ENCODE measurements at places on chromosomes 4 and X. TPM values are rescaled to one million over a fixed set of nuclear protein-coding genes. Genes with fewer than 3 reads are reported as not detected.

Gene BMP2K
- total RNA-seq = 33.3 TPM

Gene TCEAL2
- total RNA-seq = 1.8 TPM

Gene NEK1
- 15.1 TPM for total RNA-seq

Gene CLCN4
- total RNA-seq = 7.2 TPM

DNA sequence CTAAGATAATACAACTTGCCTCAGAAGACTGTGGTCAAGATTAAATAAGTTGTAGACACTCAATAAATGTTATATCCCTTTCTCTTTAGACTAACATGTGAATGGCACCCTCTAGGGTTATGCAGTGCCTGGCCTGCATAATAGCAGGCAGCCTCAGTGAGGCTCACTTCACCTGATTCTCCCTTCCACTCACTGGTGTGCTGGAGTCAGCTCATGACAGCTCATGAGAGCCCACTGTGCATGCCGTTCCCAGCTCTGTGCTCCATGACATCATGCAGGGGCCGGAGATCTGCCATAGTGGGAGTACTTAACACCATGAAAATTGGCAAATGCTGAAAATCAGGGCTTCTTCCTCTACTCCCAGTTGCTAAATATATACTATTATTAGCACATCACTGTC is 64.5 kb downstream of the TEC start:
- H3K4me1 ChIP-seq = no peaks in the 10 kb centered on the region
- no peaks in the 10 kb centered on the region for H3K36me3 ChIP-seq
- H3K27ac ChIP-seq = no peak overlapping the region

DNA sequence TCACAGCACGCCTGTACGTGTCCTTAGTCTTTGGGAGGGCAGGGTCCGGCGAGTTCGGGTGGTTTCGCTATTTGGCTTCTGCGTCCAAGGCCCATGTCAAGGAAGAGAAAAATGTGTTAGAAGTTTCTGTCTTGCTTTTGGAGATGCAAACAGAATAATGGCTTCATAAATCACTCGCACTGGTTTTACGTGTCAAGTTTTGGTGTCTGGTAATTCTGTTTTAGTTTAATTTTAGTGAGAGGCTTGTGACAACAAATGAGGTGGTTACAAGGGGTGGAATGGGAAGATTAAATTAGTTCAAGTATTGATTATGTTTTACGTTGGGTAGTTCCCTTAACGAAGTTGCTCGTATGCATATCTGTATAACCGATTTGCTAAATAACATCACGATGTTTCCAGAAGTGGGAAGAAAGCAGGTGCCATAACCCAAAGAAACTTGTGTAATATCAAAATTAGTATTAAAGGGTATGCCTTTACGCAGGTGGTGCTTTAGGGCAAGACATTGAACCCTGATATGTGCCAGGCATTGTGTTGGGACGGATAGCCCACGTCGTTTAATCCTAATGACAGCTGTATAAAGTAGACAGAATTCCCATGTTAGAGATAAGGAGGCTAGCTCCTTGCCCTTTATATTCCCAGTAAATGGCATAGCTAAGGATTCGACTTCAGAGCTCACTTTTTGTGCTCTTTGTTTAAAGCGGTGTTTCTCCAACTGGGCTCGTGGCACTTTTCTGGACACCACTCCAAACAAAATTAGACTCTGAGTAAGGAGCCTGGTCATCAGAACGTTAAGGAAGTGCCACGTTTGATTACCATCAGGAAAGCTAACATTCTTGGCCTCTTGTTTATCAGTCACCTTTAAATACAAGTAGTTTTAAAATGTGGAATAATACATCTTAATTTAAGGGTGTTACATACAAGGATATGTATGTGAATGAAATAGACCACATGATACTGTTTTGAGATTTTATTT is 843 bp downstream of the RPL34 start:
- H3K36me3 ChIP-seq = peaks cover 41% of the 10 kb centered on the region
- H3K27me3 ChIP-seq = no peaks in the 10 kb centered on the region
- H3K27ac ChIP-seq = peak overlapping the region; percentile 88
- DNase-seq = peak; percentile 33

DNA sequence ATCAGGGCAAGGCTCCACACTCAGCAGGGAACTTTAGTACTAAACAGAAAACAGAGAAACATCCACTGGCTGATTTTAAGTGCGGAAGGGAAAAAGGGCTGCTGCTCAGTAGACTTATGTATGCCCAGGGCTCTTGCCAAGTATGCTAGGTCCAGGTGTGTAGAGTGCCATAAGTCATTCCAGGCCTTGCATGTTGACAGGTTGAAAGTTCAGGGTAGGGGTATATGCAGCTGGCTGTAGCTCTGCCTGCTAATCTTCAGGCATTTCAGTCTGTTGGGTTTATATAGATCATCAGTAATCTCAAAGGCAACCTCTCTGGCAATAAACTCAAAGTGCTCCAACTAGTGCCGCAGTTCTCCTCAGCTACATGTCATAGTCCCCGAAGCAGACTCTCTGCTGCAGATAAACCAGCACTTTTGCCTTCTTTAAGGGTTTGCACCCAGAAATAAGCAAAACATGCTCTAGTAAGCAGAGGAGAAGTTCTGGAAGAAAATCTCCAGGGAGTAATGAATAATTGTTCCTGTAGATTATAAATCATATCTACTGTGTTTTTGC is 134.9 kb upstream of the GRIA3 start:
- H3K4me3 ChIP-seq = no peak overlapping the region
- H3K27me3 ChIP-seq = no peaks in the 10 kb centered on the region
- no peak for DNase-seq
- no peaks in the 10 kb centered on the region for H3K36me3 ChIP-seq

DNA sequence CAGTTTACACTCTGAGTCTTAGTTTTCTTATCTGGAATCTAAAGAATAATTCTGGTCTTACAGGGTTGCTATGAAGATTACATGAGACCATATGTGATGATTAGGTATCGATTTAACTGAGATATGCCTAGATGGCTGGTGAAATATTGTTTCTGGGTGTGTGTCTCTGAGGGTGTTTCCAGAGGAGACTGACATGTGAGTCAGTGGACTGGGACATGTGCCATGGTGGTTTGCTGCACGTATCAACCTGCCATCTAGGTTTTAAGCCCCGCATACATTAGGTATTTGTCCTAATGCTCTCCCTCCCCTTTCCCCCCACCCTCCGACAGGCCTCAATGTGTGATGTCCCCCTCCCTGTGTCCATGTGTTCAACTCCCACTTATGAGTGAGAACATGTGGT is 186.0 kb upstream of the CXorf66 start:
- H3K4me3 ChIP-seq = no peak overlapping the region
- H3K27ac ChIP-seq = no peak overlapping the region
- H3K36me3 ChIP-seq = no peaks in the 10 kb centered on the region
- no peaks in the 10 kb centered on the region for H3K4me1 ChIP-seq
- DNase-seq = no peak
- no peaks in the 10 kb centered on the region for H3K27me3 ChIP-seq

- H3K27me3 ChIP-seq = no peaks in the 10 kb centered on the region
- H3K27ac ChIP-seq = no peak overlapping the region
- H3K4me3 ChIP-seq = no peak overlapping the region
- DNase-seq = no peak
Observed at GRCh38 chr4:174928575-174929253, 10.6 kb downstream of the ADAM29 start.

DNA sequence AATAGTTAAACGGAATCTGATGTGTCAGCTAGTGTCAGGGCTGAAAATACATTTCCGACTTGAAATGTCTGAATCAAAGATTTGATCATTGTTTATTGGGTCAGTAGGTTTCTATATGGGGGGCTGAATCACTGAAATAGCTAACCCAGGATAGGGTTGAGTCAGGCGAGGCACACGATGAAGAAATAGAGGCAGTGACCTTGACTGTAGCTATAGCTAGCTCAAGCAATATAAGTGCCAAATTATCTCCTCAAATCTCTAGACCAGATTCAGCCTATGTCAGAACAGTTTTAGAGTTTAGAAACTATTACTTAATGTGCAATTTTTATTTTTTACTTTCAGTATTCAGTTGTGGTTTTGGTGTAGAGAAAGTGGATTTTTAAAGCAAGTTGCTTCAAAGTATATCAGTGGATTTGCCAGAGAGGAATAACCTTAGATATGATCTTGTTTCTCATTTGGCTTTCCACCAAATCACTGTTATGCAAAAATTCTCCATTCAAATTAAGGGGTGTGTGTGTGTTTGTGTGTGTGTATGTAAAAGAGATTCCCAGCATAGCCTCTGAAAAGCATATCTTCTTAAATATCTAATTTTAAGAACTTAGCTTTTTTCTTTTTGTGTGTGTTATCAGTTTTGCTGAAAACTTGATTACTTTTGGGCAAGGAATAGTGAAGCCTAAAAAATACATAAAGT is 100.3 kb upstream of the RPL34 start:
- DNase-seq = no peak
- no peak overlapping the region for H3K4me3 ChIP-seq
- no peaks in the 10 kb centered on the region for H3K36me3 ChIP-seq
- no peaks in the 10 kb centered on the region for H3K4me1 ChIP-seq

DNA sequence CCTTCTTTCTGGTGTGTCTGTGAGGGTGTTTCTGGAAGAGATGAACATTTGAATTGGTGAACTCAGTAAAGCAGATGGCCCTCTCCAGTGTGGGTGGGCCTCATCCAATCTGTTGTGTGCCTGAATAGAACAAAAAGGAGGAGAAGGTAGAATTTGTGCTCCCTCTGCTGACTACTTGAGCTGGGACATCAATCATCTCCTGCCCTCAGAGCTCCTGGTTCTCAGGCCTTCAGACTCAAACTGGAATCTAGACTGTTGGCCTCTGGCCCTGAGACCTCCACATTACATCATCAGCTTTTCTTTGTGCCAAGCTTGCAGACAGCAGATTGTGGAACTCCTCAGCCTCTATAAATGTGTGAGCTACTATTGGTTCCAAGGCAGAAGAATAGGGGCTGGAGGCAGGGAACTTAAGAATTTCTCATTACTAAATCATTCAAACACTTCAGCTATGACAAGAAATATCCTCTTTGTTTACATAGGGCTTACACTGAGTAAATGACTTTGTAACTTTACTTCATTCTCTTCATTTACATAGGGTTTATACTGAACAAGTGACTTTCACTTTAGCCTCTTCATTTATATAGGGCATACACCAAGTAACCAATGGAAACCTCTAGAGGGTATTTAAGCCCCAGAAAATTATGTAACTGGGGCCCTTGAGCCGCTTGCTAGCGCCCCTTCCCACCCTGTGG is 86.9 kb upstream of the NWD2 start:
- H3K4me1 ChIP-seq = no peaks in the 10 kb centered on the region
- no peak overlapping the region for H3K27ac ChIP-seq
- H3K4me3 ChIP-seq = no peak overlapping the region
- no peak for DNase-seq
- H3K36me3 ChIP-seq = no peaks in the 10 kb centered on the region

DNA sequence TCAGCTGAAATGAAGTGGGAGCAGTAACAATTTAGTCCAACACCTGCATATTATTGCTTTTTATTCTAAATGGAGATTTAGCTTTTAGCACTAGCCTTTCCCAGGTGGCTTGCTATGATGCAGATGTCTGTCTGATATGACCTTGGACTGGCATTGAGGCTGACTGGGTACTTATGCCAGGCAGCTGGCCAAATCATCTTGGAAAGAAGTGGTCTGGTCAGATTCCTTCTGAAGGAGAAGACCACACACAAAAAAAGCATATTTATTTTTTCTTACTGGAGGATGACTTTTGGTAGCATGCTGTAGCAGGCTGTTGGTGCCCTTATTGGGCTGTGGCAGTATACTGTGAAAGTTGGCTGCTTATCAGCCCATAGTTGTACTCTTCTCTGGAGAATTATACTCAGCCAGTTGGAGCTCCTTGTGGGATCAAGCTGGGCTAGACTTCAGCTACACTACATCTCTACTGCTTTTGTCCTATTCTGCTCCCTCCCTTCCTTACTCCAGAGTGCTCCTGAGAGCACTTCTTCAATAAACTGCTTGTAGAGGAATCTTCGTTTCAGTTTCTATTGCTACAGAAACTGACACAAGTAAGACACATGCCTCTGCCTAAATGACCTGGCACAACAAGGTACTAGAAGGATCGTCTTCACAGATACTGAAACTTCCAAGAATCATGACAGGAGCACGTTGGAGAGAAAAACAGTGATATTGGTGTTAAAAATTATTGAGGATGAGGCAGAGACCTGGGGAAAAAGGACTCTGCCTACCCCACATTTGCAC is 196.8 kb upstream of the RPS6KA3 start:
- no peaks in the 10 kb centered on the region for H3K36me3 ChIP-seq
- no peaks in the 10 kb centered on the region for H3K27me3 ChIP-seq
- no peak for DNase-seq
- no peaks in the 10 kb centered on the region for H3K4me1 ChIP-seq

GRCh38 chrX:80810365-80810978 is 795 bp upstream of the BRWD3 start:
- H3K4me3 ChIP-seq = peak overlapping the region; percentile 90
- no peaks in the 10 kb centered on the region for H3K36me3 ChIP-seq
- H3K4me1 ChIP-seq = peaks cover 5% of the 10 kb centered on the region
- H3K27me3 ChIP-seq = no peaks in the 10 kb centered on the region

- H3K4me3 ChIP-seq = no peak overlapping the region
- H3K36me3 ChIP-seq = no peaks in the 10 kb centered on the region
- DNase-seq = no peak
- H3K27ac ChIP-seq = no peak overlapping the region
- H3K4me1 ChIP-seq = no peaks in the 10 kb centered on the region
Observed at GRCh38 chrX:51292421-51292820, 40.2 kb upstream of the NUDT10 start.

DNA sequence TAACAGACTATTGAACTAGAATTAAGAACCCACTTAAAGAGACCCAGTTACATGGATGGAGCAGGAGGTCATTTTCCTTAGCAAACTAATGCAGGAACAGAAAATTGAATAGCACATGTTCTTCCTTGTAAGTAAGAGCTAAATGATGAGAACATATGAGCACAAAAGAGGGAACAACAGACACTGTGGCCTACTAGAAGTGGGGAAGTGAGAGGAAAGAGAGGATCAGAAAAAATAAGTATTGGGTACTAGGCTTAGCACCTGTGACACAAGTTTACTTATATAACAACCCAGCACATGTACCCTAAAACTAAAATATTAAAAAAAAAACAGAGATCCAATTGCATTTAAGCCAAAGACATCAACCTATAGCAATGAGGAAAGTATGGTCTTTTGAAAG is 26.2 kb downstream of the ARAP2 start:
- H3K4me3 ChIP-seq = no peak overlapping the region
- DNase-seq = no peak
- H3K27ac ChIP-seq = no peak overlapping the region
- H3K36me3 ChIP-seq = no peaks in the 10 kb centered on the region

GRCh38 chr4:146545102-146545501 is 23.4 kb upstream of the SLC10A7 start:
- H3K27ac ChIP-seq = no peak overlapping the region
- peaks cover 2% of the 10 kb centered on the region for H3K27me3 ChIP-seq
- no peaks in the 10 kb centered on the region for H3K36me3 ChIP-seq
- no peaks in the 10 kb centered on the region for H3K4me1 ChIP-seq
- DNase-seq = no peak
- H3K4me3 ChIP-seq = no peak overlapping the region

- no peaks in the 10 kb centered on the region for H3K36me3 ChIP-seq
- no peaks in the 10 kb centered on the region for H3K27me3 ChIP-seq
- no peak overlapping the region for H3K27ac ChIP-seq
- DNase-seq = no peak
- no peak overlapping the region for H3K4me3 ChIP-seq
Observed at GRCh38 chrX:19743386-19743785, 144.0 kb downstream of the SH3KBP1 start.

- no peak overlapping the region for H3K4me3 ChIP-seq
- H3K36me3 ChIP-seq = no peaks in the 10 kb centered on the region
- no peaks in the 10 kb centered on the region for H3K4me1 ChIP-seq
Observed at GRCh38 chrX:137651647-137652046, 85.7 kb downstream of the ZIC3 start.

- H3K27me3 ChIP-seq = no peaks in the 10 kb centered on the region
- peak overlapping the region; percentile 95 for H3K4me3 ChIP-seq
- peak overlapping the region; percentile 92 for H3K27ac ChIP-seq
- DNase-seq = peak; percentile 40
Observed at GRCh38 chrX:71533851-71534561, 1.1 kb downstream of the OGT start.

- H3K36me3 ChIP-seq = no peaks in the 10 kb centered on the region
- H3K4me1 ChIP-seq = peaks cover 7% of the 10 kb centered on the region
- H3K4me3 ChIP-seq = no peak overlapping the region
Observed at GRCh38 chr4:26361297-26361696, 40.5 kb downstream of the RBPJ start.

Measured in astrocyte (in vitro differentiated cells and primary cell).